Mucosa of descending colon (tissue), 3 donors: ENCODE measurements at places on chromosomes 2 and 18. TPM values are rescaled to one million over a fixed set of nuclear protein-coding genes. Genes with fewer than 3 reads are reported as not detected.

DNA sequence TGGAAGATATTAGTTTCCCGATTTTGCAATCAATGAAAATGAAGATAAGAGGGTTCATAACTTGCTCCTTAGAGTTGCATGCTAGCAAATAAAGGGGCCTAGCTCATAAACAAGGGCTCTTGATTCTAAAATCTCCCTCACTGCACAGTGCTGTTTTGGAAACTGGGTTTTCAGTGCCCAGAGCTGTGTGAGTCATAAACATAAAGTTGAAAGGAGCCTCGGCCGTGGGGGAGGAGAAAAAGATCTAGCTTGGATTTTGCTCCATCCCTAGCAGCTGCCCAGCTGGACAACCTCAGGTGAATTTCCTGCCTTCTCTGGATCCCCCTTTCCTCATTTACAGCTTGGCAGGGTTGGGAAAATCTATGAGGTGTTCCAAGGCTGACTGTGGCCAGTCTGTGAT, 42.5 kb downstream of the LYPD1 start:
- no peak for DNase-seq

The FEV gene
- total RNA-seq = 0.63 TPM

DNA sequence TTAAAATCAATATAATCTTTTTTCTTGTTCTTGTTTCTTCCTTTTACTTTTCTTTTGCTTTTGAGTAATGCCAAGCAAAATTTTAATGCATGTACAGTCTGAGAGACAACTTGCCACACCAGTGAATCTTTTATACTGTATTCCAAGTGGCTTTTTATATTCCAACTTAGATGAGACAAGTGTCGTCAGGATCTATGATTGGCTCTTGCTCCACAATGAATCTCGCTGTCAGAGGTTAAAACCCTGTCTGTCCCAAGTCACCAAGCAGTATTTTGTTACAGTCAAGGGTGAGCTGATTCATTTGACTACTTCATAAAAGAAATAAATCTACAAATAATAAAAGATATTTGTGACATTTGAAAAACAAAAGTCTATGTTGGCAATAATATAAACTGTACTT, at the start of gene MSTN:
Gene MSTN, minus strand, starts transcription at position 129 of the 400 bp plus-strand sequence. CDS start 133 bp downstream, outside the sequence.
- DNase-seq = no peak

GRCh38 chr18:8876887-8877286, 171.5 kb downstream of the MTCL1 start:
- no peak for DNase-seq
